Kasumi-1 (cell line): ENCODE measurements at places on chromosomes 5 and 9.

DNA sequence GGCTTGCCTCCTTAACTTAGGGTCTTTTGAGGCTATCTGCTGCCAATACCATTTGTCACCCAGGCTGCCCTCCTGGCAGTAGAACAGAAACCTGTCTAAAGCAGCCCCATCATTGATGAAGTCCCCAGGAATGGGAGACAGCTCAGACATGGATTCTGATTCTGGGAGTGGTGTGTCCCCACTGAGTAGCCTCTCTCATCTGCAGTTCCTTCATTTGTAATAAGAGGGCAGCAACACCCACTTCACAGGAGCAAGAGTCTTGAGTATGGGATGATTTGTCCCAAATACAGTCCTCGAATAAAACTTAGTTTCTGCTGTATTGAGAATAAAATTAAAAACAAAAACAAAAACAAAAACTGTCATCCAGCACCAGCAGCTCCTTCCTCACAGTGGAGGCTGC is 167.6 kb downstream of the ASTN2 start:
- DNase-seq: no peak

GRCh38 chr5:152499814-152500535 is 94.9 kb upstream of the NMUR2 start:
- DNase-seq: no peak

GRCh38 chr5:139848508-139849100 is 53.0 kb downstream of the PSD2 start:
- DNase-seq: no peak

DNA sequence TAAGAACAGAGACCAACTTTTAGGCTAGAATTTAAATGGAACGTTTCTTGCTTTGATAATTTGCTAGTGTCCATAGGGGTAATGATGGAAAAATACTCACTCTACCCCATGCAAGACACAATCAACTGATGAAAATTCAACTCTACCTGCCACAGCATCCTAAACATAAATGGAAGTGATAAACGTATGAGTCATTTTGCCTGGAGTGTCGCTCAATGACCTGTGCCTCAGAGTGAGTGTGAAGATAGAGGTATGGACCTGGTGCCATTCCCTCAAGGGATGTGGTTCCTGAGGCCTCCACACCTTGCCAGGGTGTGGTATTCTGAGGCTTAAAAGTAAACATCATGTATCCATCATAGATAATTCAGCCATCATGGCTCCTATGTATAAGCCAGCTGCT is 14.0 kb downstream of the ARL14EPL start:
- DNase-seq: no peak

- DNase-seq: no peak
Observed at GRCh38 chr9:90057361-90057760, 452.5 kb downstream of the GADD45G start.
